ENCODE measurements at places on chromosomes 12 and 14.

DNA sequence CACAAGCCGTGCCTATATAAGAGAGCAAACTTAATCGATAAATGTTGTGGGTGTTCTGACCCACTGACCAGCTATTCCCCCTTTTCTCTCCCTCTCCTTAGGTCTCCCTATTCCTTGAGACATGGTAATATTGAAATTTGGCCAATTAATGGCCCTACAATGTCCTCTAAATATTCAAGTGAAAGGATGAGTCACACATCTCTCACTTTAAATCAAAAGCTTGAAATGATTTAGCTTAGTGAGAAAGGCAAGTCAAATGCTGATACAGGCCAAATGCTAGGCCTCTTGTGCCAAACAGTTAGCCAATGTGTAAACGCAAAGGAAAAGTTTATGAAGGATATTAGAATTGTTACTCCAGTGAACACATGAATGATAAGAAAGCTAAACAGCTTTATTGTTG lies 102.2 kb upstream of the CPNE8 start:
- no peak for DNase-seq

DNA sequence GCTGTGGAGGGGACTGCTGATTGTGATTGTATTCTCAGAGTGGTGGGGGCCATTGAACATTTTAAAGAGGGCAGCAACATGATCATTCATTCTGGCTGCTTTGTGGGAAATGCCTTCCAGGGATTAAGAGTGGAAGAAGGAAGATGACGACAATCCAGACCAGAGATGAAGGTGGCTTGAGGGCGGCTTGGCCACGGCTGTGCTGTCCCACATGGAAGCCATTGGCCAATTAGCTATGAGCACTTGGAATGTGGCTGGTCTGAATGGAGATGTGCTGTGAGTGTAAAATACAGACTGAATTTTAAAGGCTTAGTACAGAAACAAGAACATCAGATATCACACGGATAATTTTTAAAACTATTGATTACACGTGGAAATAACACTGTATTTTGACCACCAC lies 19.2 kb upstream of the SLC10A1 start:
- DNase-seq: no peak

DNA sequence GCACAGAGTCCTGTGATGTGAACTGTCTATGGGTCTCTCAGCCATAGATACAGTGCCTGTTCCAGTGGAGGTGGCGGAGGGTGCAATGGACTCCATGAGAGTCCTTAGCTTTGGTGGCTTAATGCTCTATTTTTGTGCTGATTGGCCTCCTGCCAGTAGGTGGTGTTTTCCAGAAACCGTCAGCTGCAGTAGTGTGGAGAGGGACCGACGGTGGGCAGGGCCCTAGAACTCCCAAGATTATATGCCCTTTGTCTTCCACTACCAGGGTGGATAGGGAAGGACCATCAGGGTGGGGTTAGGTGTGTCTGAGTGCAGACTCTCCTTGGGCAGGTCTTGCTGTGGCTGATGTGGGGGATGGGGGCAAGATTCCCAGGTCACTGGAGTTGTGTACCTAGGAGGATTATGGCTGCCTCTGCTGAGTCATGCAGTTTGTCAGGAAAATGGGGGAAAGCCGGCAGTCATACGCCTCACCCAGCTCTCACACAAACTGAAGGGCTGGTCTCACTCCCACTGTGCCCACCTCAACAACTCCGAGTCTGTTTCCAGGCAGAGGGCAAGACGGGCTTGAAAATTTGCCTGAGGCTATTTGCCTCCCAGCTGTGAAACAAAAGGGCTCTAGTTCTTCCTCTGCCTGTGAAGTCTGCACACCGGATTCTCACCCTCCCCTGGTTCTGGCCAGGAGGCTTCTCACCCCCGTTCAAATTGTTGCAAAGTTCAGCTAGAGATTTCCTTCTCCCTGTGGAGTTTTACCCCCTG lies 24.9 kb upstream of the ZDHHC17 start:
- no peak for DNase-seq

GRCh38 chr14:28975084-28975483 lies 208.5 kb downstream of the FOXG1 start:
- peak; percentile 45 for DNase-seq

DNA sequence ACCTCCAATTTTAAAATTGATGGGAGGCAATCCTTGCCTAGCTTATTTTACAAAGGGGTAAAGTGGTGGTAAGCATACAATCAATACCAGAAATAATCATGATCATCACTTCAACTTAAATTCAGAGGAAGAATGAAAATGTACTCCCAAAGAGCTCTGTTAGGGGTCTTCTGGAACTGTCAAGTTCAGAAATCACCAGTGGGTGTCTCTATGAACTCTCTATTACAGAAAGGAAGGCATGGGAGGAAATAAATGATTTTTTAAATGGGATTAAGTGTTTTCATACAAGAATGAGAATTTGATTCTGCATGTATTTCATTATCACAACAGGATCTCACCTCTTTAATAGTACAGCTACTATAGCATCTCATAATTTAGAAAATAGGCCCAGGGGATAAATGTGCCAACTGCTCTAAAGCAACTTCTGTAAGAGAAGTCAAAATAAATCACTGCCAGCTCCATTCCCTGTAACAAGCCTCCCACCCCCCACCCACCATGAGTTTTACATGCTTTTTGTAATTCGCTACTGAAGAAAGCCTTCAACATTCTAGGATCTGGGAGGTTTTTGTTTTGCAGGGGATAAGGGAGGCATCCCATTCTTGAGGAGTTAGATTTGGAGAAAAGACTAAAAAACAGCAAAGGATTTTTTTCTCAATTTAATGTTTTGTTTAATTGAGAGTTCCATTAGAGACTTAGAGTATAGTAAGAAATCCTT lies 9.7 kb downstream of the DCP1B start:
- DNase-seq: no peak

GRCh38 chr12:15808250-15808649 lies 19.1 kb upstream of the EPS8 start:
- no peak for DNase-seq

- DNase-seq: no peak
These were observed at the start of gene TESPA1 for GRCh38 chr12:54984658-54985376. Gene TESPA1 (minus strand): TSS chr12:54984762. CDS start chr12:54974562, 10,200 bp downstream.

GRCh38 chr14:104299993-104300761 lies 161.8 kb downstream of the KIF26A start:
- DNase-seq: no peak

GRCh38 chr14:67575684-67576083 lies 24.4 kb downstream of the PIGH start:
- DNase-seq: no peak

DNA sequence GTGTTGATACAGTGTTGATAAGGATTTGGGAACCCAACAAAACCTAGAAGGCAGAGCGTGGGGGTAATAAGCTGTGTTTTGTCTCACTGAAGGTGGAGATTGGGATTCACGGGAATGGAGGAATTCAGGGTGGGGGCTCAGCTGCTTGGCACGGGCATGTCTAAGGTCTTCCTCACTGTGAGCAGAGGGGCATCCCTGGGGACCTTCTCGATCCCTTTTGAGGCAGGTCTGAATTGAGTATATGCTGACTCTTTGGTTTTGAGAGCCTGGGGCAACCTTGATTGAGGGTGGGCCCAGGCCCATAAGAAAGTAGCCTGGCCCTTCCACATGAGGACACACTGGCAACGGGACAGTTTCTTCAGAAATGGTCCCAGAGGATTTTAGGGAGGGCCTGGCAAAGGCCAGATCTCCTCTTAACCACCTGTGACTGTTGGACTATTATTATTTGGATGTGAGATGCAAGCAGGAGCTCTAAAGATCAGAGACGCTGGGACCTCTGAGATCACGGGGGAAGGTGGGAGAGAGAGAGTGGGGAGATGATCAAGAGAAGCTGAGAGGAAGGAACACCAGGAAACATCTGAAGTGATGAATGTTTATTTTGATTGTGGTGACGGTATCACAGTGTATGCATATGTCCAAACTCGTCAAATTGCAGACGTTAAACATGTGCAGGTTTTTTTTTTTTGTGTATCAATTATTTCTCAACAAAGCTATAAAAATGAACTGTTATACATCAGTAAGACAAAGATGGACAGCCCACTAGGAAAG lies 48.4 kb downstream of the SMIM41 start:
- DNase-seq: no peak

- DNase-seq: no peak
These were observed 1.4 kb downstream of the SNRPF start for GRCh38 chr12:95859947-95860850.

- no peak for DNase-seq
These were observed 161.5 kb downstream of the NUAK1 start for GRCh38 chr12:105977236-105977635.

GRCh38 chr12:75825686-75826085 lies 205.9 kb downstream of the PHLDA1 start:
- no peak for DNase-seq

GRCh38 chr12:59317598-59317997 lies 278.2 kb upstream of the SLC16A7 start:
- no peak for DNase-seq

DNA sequence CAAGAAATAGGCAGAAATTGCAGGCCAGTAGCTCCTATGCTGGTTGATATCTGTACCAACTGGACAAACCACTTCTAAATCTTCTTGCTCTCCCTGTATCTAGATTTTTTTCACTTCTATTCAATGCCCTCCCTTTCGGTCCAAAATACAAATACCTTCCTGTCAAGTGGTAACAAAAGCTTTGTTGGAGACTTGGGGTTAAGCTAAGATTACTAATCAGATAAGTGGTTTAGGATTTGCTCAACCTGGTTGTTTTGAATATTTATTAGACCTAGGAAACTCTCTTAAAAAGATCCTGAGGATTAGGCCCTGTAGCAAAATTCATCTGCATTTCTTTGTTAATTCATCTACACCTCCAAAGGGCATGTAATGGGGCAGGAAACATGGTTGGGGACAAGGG lies 410.1 kb downstream of the NAV3 start:
- peak; percentile 58 for DNase-seq

- no peak for DNase-seq
These were observed 1.4 kb downstream of the NR4A1 start for GRCh38 chr12:52052468-52053186.

GRCh38 chr14:59964251-59965007 lies 44.5 kb downstream of the LRRC9 start:
- DNase-seq: no peak

GRCh38 chr14:104865081-104865630 lies at the start of gene CEP170B:
Gene CEP170B (plus strand): TSS chr14:104865268. CDS start chr14:104868451, 3,183 bp downstream.
- peak; percentile 65 for DNase-seq

DNA sequence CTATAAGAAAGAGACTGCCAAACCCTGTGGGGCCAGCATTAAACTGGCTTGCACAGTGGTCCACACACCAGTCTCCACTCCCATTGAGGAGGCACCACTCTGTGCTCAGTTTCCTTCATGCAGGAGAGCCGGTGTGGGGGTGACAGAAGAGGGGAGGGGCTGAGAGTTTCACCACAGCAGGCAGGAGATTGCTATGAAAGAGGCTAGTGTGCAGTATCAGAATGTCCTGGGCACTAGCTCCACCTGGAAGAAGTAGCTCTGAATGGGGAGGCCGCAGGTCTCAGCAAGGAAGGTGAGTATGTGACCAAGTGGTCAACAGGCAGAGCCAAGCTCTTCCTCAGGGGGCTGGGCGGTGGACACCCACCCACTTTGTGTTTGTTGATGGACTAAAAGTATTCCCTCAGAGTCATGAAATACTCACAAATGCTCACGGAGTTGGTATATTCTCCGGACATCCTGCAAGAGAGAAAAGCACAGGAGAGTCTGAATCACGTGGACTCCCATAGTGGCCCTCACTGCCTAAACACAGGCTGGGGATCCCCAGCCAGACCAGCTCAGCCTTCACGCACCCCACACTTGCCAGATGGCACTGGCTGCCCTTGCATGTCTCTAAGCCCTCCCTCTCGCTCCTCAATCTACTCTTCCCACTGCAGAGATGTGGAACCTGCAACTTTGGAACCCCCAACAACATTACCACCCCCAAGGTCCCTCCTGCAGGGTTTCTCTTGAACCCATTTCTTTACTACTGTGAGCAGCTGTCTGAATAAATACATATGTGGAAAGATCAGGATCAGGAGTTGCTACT lies 7.8 kb upstream of the KRT72 start:
- DNase-seq: no peak

GRCh38 chr14:102315121-102315520 lies 4.4 kb upstream of the ZNF839 start:
- no peak for DNase-seq

GRCh38 chr12:88604646-88605045 lies 24.4 kb upstream of the KITLG start:
- no peak for DNase-seq

All from neural progenitor cell (in vitro differentiated cells).